Chondrocyte (in vitro differentiated cells): ENCODE measurements at places on chromosomes 16 and 17. TPM values are rescaled to one million over a fixed set of nuclear protein-coding genes. Genes with fewer than 3 reads are reported as not detected.

G6PC1 gene
- total RNA-seq: not detected in 3 replicates

SCGB1C2 gene
- total RNA-seq: not detected in 3 replicates

PRSS36 gene
- total RNA-seq: 0.35 to 0.39 TPM in 2 of 3 replicates, not detected in the other

LPO gene
- not detected in 3 replicates for total RNA-seq

MEIOC gene
- 0.31 to 0.32 TPM (median 0.31 TPM) in 3 replicates for total RNA-seq

DCTN5 gene
- 65.9 to 69.8 TPM (median 68.0 TPM) in 3 replicates for total RNA-seq

CMTM4 gene
- total RNA-seq: 30.1 to 32.5 TPM (median 31.5 TPM) in 3 replicates

CCL17 gene
- total RNA-seq: not detected in 3 replicates

KLHL11 gene
- total RNA-seq: 12.9 to 15.3 TPM (median 14.6 TPM) in 3 replicates

TBC1D28 gene
- total RNA-seq: not detected in 3 replicates

EME1 gene
- total RNA-seq: 1.9 to 6.8 TPM (median 2.5 TPM) in 3 replicates

DNA sequence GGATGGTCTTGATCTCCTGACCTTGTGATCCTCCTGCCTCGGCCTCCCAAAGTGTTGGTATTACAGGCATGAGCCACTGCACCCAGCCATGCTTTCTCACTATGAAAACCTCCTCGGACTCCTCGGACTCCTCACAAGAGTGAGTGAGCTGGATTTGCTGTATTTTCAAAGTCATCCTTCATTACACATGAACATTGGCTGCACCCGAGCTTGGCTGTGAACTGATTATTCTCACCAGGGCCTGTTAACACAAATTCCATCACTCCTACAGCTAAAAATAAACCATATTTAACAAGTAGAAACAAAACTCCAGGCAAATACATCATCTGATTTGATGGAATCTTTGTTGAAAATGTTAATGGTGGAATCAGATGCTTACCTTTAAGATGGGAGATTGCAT lies 50.3 kb downstream of the PITPNC1 start:
- no peak for DNase-seq

DNA sequence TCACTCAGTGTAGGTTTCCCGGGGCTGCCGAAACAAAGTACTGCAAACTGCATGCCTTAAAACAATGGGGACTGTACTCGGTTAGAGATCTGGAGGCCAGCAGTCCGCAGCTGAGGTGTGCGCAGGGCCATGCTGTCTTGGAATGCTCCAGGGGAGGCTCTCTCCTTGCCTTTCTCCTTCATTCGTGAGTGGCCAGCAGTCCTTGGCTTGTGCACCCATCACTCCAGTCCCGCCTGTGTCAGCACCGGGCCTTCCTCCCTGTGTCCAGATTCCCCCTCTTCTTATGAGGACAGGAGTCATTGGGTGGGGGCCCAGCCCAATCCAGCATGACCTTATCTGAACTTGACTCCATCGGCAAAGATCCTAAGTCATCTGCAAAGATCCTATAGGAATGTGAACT lies 43.4 kb downstream of the COX4I1 start:
- peak; percentile 60 for DNase-seq

DNA sequence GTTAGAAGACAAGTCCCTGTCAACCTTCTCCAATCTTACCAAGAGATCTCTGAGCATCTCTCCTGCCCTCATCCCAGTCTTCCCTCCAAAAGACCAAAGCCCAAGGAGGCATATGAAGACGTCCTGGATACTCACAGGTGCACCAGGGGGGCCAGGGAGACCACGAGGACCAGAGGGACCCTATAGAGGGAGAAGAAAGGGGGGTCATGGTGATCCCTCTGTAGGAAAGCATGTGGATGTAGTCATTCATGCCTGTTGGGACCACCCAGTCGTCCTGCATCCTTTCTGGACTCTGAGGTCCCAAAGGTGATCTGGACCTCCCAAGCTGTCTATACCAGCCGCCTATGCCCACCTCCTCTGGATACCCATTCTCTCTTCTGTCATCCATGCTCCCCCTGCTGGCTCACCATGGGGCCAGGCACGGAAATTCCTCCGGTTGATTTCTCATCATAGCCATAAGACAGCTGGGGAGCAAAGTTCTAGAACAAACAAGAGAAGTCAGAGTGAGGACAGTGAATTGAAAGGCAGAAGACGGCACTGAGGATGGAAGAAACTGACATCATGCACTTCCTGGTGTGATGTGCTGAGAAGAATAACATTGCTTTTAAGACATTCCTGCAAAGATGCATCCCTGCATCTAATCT lies 3.3 kb downstream of the COL1A1 start:
- DNase-seq: peak; percentile 56

- DNase-seq: no peak
Measured at GRCh38 chr17:57911834-57912673, 43.2 kb downstream of the CUEDC1 start.

DNA sequence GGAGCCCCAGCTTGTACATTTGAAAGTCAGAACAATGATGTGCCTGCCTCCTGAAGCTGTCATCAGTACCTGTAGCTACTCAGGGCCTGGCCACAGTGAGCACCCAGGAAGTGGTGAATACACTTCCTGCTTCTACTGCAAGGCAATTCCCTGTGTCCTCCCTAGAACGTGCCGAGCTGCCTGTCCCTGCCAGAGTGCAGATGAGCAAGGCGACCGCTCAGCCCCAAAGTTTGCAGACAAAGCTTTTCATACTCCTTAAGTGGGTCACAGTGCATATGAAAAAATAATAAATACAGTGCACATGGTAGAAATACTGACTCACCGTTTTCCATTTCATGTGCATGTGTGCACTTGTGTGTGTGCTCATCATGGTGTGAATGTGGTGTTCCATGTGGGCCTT lies 77.3 kb downstream of the MPRIP start:
- DNase-seq: peak; percentile 8

- DNase-seq: no peak
Measured at GRCh38 chr17:64055183-64056142, 35.0 kb upstream of the ICAM2 start.

DNA sequence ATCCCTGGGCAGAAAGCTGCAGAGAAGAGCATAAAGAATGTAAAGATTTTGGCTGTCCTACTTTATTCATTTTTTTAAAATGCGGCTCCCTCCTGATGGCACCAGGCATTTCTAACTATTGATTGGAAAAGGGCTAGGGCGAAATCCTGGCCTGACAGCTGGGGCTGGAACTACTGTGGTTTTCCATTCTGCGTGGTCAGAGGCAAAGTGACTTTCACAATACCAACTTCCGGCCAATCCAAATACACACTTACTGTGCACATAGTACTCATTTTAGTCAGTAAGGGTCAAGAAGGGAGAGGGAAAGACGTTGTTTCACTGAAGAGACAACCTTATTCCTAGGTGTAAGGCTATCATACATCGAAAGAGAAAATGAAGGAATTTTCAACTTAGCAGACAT lies 113.8 kb upstream of the PMFBP1 start:
- DNase-seq: no peak

GRCh38 chr17:75722076-75722475 lies 817 bp downstream of the ITGB4 start:
- no peak for DNase-seq

- no peak for DNase-seq
Measured at GRCh38 chr16:56530872-56531271, 11.0 kb upstream of the BBS2 start.

GRCh38 chr17:10733666-10734065 lies 3.8 kb upstream of the TMEM220 start:
- DNase-seq: no peak

- DNase-seq: no peak
Measured at GRCh38 chr16:17229766-17230165, 241.0 kb downstream of the XYLT1 start.

GRCh38 chr17:40373324-40373723 lies 8.8 kb upstream of the GJD3 start:
- no peak for DNase-seq

DNA sequence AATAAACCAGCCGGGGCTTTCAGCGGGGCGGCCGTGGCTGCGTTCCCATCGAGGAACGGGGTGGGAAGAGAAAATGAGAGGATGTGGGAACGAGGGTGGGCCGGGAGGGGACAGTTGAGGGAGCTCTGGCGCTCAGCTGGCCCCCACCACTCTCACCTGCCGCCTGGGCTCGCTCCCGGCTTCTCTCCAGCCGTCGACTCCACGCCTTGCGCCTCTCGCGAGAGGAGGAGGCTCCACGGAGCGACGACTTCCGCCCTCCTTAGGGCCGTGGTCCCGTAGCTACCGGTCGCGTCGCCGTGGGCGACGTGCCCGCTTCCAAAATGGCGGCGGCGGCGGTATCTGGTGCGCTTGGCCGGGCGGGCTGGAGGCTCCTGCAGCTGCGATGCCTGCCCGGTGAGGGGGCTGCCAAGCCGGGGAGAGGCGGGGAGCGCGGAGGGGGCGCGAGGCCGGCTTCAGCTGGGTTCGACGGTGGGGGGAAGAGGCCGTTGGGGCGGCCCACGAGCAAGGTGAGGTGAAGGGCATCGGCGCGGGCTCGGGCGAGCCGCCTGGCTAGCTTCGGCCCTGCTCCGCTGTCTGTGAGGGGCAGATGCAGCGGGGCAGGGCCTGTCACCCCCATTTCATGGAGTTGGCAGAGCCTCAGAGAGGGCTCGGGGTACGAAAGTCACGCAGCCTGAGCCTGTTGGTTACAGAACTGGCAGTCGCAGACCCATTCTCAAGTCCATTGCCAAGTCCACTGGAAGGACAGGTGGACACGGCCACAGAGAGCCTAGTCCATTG lies at the start of the genes CIAPIN1 and COQ9:
Gene CIAPIN1, minus strand, starts transcription at position 200 of the 777 bp plus-strand sequence. CDS start 6,457 bp downstream, outside the sequence.
Gene COQ9, plus strand, starts transcription at position 294 of the 777 bp plus-strand sequence. Its CDS starts 27 bp downstream, at position 321.
- peak; percentile 97 for DNase-seq

DNA sequence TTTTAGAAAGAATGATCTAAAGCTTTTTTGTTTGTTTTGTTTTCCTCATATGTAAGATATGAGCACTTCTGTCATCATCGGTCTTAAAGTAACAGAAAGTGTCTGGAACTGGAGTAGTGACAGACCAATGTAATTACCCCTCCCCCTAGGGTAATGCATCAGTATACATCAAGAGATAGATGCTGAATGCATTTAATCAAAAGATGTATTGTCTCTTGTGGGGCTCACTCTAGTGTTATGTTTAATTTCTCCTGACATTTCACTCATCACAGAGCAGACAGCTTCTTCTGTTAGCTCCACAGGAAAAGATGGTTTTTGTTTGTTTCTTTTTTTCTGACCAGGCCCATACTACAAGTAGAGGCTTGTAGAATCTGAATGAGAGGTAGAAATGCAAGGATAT lies 168.7 kb upstream of the C17orf78 start:
- DNase-seq: no peak

DNA sequence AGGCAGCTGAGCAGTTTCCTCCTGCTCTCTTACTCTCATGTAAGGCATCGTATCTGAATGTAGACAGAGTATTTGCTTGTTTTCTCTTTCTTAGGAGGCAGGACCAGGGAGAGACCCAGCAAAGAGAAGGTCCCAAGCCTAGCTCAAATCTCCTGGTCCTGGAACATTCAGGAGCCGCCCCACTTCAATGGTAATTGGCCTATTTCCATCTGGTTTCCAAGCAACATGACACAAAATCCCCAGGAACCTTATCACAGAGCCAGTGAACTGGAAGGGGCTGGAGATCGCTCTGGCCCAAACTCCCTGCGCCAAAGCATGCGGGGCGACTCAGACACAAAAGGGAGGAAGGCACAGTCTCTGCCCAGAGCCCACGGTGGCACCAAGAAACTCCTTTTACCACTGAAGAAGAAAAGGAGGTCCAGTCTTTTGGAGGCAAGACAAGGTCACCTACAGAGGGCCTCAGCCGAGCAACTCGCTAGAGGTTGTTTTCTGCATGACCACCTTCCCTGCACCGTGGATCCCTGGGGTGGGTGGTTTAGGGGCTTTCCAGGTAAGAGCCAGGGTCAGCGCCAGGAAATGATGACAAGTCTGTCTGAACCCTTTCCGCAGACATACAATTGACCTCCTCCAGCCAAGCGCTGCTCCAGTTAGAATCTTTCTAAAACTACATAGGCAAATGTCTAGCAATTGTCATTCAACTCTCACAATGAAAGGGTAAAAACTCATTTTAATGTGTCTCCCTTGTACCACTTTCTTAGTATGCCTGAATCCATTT lies 394.7 kb downstream of the SOX9 start:
- DNase-seq: no peak

DNA sequence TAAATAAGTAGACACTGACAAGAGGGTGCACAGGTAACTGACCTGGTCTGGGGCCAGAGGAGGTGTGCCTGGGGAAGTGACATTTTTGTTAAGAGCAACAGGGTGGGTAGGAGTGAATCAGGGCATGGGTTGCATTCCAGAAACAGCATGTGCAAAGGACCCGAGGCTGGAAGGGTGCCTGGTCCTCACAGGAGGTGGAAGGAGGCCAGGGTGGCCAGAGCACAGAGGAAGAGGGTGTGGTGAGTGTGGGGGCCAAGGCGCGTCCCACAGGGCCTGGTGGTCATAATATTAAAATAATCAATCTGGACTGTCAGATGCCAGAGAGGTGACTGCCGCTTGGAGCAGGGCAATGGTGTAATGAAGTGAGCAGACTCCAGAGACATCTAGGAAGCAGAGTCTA lies 14.3 kb downstream of the ARHGAP23 start:
- DNase-seq: no peak

- no peak for DNase-seq
Measured at GRCh38 chr16:22648141-22648540, 137.4 kb downstream of the NPIPB5 start.
